ENCODE measurements at places on chromosomes 16 and 17.

DNA sequence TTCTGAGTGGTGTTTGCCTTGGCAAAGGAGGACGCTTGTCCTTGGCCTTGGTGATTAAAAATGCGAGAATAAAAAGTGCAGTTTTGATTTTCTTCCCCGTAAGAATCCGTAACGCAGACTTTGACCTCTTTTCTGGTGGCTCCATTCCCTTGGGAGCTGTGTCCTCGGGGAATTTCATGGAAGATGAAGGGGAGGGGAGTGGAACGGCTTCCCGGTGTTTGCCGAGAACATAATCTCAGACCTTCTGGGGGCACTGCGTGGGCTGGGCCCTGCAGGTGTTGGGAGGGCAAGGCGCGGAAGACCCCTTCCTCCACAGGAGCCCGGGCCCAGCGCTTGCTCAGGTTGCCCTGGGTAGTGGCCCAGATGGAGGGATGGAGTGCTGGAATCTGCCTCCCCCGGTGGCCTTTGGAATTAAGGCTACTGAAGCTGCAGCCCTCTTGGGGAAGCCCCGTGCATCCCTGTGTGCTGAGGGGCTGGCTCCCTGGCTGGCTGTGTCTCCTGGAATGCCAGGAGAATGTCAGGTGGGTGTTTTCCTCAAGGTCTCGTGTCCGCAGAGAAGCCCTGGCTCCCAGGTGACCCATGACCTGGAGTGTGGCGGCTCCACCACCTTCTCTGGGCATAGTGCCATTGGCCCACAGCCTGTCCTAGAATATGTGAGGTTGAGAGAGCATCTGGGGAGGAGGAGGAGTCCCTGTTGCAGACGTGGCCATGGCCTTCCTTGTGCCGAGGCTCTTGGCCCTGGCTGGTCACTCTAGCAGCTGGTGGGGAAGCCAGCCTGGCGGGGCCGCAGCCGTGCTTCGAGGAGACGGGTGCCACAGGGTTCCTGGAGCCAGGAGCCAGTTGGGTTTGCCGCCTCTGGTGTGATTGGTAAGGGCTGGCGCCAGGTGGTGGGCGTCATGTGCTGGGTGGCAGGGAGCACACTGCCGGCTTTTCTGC, 3.1 kb downstream of the BAIAP2 start:
- DNase-seq: no peak

DNA sequence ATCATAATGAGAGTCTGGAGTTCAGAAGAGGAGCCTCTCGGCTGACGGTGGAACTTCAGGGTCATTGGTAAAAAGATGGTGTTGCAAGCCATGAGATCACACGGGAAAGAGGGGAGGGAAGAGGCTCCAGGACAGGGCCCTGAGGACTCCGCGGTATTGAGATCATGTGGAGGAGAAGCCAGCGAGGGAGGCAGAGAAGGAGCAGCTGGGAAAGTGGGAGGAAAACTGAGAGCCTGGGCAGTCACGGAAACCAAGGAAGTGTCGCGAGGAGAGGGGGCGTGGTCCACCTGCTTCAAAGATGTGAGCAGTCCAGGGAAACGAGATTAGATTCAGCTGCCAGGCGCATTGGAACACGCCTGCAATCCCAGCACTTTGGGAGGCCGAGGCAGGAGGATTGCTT, 27.7 kb upstream of the SBK1 start:
- no peak for DNase-seq

GRCh38 chr16:70576431-70577255, 53.0 kb downstream of the SF3B3 start:
- DNase-seq: no peak

- no peak for DNase-seq
Measured at GRCh38 chr17:28920201-28920600, 17.3 kb upstream of the DHRS13 start.

DNA sequence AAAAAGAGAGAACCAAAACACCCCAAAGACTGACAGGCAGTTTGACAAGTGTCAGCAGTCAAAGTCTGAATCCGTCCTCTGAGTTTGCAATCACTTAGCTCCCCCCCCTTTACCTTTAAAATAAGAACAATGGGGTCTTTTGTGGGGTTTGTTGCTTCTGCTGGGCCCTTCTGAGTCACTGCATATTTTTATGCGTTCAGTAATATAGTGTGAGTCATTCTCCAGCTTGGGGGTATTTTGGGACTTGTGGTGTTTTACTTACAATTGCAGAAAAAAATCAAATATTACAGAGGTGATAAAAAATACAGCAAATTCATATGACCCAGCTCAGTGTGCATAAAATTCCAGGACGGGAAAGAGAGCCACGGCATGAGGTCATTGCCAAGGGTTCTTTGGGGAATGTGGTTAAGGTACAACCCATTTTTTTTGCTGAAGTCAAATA, 120.1 kb downstream of the CYLD start:
- no peak for DNase-seq

Data from activated CD4-positive, alpha-beta T cell treated with anti-CD3 and anti-CD28 coated beads, Interleukin-2, amount 50 U/mL, for 4 hours (primary cell).